ENCODE measurements at places on chromosomes 12 and 14.

- no peak for DNase-seq
Observed at GRCh38 chr12:56267443-56268071, 815 bp downstream of the COQ10A start.

DNA sequence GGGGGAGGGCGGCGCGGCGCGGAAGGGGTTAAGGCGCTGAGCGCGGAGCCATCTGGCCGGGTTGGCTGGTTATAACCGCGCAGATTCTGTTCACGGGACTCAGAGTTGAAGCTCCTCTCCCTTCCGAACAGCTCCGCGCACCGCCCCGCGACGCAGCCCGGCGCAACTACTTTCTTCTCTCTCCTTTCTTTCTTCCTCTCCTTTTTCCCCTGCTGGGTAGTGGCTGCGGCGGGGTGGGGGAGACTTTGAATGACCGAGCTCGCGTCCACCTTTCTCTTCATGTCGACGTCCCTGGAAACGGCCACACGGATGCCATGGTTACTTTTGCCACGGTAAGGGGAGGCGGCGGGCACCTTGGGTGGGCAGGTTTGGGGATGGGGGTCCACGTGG is at the start of gene NTF3:
TSS of gene NTF3 (plus strand) at position 98 of the 390 bp plus-strand sequence. CDS start at position 315, 217 bp downstream.
- DNase-seq = no peak

DNA sequence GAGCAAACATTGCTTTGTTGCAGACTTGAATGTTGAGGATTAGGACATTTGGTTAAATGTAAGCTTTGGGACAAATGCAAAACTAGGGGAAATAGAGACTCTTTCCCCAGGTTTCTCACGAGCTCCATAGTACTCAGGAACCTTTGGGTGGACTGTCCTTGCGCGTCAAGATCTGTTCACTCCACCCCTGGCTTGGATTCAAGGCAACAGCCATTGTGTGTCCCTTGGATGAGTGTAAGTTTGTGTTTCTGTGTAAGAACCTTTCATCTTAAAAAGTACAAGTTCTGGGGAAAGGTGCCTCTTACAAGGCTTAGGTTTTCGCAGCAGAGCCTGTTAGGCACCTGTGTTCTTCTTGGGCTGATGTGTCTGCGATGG is 3.7 kb downstream of the SUSD6 start:
- DNase-seq = no peak

GRCh38 chr12:50785406-50786001 is 21.6 kb downstream of the ATF1 start:
- no peak for DNase-seq

DNA sequence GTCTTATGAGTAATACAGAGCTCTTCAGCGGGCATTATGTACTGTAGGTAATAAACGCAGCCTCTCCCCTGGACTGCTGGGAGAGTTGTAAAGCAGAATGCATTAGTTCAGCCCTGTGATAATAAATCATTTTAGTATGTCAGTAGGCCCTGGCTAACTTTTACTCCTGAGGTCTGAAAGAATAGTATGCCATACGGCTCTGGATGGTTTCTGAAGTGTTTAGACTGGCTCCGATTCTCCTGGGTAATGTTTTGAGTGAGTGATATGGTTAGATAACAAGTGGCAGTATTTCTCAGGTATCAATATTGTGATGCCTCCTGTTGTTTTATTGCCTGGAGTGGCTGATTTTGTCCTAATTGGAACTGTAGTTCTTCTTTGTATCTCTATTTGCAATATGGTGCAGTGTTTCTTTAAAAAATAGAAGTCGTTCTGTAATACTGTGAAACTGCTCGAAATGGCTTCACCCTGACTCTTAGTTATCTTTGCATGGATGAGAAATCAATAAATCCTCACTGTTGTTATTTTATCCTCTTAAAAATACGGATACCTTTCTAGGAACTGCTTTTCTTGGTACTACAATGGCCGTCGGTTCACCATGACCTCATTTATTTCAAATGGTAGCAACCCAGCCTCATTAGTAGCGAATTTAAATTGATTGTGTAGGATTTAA is 100.2 kb downstream of the PDZRN4 start:
- DNase-seq = no peak

- no peak for DNase-seq
Observed at GRCh38 chr12:42213023-42213422, 25.0 kb downstream of the YAF2 start.

DNA sequence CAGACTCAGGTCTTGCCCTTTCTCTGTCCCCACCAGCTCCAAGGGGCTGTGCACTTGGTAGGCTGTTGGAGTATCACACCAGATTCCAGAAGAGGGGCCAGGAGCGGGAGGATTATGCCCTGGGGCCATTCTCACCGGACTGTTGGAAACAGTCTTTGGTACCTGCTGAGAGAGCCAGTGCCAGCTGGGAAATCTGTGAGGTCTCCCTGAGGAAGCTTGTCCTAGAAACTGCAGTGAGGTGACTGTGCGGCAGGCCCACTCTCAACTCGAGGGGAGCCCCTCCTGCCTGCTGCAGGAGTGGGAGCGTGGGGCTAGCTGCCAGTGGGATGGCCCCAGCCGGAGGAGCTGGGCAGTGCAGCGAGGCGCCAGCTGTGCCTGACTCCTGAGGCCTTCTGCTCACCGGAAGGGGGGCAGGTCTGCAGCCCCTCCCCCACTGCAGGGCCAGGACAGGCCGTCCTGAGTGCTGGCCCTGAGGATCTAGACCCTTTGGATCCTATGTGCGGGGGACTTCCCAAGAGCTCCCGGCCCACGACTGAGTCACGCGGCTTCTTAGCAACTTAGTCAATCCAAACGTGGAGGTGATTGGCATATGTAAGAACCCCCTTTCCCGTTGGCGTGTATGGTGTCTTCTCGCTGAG is 295.2 kb downstream of the CACNA1C start:
- DNase-seq = no peak

DNA sequence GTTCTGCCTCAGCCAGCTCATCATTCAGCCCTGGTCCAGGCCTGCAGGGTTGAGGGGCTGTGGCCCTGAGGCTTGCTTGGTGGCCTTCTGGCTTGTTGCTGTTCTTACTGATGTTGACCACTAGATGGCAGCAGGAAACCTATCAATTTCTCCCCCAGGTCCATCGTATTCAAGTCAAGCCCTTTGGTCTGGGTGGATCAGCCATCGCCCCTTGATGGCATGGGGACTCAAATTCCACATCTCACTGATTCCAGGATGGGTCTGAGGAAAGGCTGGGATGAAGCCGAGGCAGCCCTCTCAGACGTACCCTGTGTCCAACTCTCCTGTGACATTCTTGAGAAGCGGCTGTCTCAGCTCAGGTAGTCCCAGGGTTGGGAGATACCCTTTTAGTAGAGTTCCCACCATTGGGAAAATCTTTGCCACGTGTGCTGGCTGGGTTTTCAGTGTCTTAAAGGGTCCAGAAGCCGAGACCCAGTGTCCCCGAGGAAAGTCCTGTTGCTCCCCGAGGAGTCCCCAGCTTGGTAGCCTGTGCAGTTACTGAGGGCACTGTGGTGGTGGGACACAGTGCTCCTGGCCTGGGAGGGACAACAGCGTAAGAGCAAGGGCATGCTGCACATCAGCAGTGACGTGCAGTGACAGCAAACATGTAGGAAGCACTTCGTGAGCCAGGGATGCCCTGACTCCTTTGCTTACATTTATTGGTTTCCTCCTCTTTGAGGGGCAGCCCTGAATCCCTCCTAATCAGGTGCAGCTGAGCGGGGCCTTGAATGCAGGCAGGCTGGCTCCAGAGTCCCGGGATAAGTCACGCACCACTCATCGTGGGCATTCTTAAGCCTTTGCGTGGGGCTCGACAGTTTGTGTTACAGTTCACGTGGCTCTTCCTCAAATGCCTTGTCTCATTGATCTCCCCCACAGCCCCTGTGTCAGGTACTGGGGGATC is 58.6 kb downstream of the TSPAN9 start:
- no peak for DNase-seq

GRCh38 chr14:52269982-52270381 is 2.5 kb downstream of the PTGDR start:
- no peak for DNase-seq

GRCh38 chr12:102470945-102471344 is 9.4 kb downstream of the IGF1 start:
- DNase-seq = no peak

DNA sequence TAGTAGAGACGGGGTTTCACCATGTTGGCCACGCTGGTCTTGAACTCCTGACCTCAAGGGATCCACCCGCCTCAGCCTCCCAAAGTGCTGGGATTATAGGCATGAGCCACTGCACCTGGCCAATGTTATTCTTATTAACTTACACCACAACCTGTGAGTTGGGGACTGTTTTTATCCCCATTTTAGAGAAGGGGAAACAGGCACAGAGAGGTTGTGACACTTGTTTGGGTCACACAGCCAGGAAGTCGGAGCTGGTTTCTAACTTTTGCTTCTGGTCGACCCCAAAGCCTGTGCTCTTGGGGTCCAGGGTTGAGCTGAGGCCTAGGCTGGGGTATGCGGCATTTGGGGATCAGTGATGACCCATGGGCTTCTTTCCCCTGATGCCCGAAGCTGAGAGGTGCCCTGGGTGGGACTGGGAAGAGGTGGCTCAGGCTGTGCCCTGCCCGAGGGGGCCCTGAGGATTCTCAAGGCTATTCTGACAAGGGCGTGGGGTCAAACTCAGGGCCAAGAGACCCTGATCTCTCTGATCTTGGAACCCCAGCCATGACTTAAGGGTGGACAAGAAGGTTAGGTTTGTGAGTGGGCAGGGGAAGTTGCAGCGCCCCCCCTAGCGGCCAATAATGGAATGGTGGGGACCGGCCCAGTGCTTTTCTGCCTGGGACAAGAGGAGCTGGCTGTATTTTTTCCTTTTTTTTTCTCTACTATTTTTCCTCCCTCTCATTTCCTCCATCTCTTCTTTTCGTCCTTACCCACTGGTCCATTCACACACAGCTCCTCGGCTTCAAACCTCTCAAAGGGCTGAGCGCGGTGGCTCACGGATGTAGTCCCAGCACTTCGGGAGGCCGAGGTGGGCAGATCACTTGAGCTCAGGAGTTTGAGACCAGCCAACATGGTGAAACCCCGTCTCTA is 3.0 kb downstream of the SDSL start:
- DNase-seq = peak; percentile 34

GRCh38 chr14:72217135-72217534 is 284.9 kb downstream of the RGS6 start:
- no peak for DNase-seq

GRCh38 chr14:32329146-32329545 is at the start of gene AKAP6:
TSS of gene AKAP6 (plus strand) at chr14:32329298. CDS start at chr14:32433494, 104,196 bp downstream.
- DNase-seq = no peak

DNA sequence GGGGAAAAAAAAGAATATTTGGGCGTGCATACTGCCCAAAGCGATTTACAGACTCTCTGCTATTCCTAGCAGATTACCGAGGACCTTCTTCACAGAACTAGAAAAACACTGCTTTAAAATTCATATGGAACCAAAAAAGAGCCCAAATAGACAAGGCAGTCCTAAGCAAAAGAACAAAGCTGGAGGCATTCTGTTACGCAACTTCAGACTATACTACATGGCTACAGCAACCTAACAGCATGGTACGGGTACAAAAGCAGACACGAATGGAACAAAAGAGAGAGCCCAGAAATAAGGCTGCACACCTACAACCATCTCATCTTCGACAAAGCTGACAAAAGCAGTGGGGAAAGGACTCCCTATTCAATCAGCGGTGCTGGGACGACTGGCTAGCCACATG is 56.7 kb downstream of the TRAF3 start:
- no peak for DNase-seq

DNA sequence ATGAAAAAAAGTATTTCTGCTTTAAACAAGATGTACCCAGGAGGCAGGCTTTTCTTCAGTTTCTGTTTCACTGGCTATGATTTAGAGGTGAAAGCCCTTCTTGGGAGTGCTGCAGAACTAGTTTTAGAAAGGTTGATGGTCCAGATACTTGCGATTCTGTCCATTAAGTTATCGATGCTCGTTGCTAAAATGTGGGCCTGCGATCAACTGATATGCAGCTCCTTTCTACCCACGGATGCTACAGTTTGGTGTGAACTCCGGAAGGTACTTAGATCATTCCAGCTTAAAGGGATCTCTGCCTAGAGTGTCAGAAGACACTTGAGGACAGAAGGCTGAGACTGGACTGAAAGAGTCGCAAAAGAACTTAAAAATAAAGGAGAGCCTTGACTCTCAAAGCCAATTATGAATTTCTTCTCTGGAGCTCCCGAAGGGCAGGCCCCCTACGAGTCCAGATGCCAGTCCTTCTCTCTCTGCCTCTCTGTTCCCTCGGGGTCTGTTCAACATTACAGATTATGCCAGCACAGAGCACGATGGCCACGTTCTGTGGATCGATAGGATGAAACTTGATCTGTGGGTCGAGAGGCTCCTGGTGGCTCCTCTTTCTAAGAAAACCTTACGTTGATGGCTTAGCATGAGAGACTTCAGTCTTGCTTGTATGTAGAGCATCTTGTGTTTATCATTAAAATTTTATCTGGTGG is 40.0 kb downstream of the FBXW8 start:
- no peak for DNase-seq

DNA sequence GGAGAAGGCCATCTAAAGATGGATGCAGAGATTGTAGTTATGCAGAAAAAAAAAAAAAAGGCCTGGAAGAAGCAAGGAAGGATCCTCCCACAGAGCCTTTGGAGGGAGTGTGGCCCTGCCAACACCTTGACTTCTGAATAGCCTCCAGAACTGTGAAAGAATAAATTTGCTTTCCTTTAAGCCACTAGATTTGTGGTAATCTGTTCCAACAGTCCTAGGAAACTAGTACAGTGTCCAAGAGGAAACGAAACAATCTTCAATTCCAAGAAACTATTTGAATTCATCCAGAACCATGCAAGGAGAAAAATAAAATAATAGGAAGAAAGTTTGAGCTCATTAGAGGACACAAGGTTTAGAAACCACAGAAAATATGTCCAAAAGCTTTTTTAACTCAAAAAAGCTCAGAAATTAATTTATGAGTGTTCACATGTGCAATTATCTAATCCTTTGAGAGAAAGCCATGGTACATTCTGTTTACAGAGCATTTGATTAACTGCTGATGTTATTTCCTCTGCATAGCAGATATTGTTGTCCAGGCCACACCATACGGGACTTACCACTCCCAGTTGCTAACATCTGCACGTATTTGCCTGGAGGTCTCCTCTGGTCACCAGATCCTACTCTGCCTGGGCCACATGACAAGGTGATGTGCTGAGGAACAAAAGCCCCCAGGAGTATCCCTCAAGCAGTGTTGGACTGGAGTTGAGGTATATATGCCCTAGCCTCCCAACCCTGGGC is 30.0 kb upstream of the STAB2 start:
- no peak for DNase-seq

- DNase-seq = no peak
Observed at GRCh38 chr14:75067212-75067611, 2.2 kb upstream of the ZC2HC1C start.

DNA sequence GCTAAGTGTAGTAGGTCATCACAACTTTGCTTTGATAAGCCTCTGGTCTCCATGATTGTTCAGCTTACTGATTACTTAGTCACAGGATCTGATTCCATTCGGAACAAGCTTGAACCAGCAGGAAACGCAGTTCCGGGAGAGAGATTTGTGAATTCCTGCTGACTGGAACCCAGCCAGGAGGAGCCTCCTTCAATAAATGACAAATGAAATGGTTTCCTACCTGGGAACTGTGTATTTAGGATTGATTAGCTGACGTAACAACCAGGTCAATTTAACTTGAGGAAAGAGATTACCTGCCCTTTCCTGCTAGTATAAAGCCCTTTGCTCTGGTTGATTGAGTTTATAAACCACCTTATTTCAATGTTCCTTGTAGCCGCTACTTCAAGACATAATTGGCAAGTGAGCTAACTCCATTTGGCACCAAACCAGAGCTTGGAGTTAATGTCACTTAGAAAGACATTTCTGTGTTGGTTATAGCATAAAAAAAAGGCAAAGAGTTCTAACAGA is 35.1 kb upstream of the KCNH3 start:
- no peak for DNase-seq

All from T-helper 9 cell (primary cell).